CD4-positive, alpha-beta T cell treated with Interleukin-4 for 4 hours (primary cell): ENCODE measurements at places on chromosomes 2 and 18.

DNA sequence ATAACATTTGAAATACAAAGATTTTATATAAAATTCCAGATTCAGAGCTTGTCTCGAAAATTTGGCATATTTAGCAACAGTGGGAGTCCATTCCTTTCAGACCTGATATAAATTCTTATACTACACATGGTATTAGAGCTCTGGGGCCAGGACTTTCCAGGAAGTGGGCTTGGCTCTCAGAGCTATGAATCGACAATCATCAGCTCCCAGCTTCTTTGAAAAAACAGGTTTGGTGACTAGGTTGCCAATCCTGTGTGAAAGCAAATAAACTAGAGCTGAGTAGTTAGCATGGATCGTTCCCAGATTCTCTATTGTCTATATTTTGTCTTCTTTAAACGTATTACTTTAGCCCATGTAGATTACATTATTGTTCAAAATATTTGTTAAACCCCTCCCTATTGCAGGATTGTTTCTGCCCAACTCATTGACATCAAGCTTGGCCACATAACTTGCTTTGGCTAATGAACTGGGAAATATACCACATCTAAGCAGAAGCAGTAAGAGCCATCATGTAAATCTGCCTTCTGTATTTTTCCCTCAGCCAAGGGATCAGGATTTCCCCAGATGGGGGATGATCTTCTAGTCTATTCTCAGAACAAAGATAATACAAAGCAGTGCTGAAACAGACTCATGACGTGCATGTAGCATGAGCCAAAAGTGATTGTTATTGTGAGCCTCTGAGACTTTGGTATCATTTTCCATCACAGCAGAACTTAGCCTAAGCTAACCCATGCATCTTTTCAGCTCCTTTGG, 105.4 kb downstream of the KCNH7 start:
- DNase-seq = no peak

DNA sequence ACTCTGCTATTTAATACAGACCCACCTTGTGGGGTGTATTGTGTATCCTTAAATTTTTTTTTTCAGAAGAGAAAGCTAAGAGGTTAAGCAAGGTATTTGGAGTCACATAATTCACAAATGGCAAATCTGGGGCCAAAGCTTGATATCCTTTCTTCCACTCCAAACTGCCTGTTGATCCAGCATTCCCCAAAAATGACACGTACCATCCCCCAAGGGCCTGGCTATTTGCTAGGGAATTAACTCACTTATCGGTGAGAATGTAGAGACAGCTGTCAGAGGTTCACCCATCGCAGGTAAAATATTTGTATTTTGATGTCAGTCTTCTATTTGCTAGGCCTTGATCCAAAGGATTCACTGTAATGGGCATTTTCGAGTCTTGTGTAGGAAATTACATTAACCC, 103.6 kb upstream of the FZD7 start:
- no peak for DNase-seq

- DNase-seq = no peak
Observed at GRCh38 chr2:69634196-69634821, 9.2 kb downstream of the AAK1 start.

DNA sequence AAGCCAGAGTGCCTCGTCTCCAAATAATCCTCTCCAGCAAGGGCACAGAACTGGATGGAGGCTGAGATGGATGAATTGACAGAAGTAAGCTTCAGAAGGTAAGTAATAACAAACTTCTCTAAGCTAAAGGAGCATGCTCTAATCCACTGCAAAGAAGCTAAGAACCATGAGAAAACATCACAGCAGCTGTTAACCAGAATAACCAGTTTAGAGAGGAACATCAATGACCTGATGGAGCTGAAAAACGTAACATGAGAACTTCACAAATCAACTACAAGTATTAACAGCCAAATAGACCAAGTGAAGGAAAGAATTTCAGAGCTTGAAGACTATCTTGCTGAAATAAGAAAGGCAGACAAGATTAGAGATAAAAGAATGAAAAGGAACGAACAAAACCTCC, 32.3 kb downstream of the WDPCP start:
- DNase-seq = no peak

GRCh38 chr18:38933910-38934510, 1368.4 kb upstream of the CELF4 start:
- DNase-seq = no peak

GRCh38 chr18:79876497-79876896, 75.0 kb downstream of the SLC66A2 start:
- DNase-seq = no peak
